ENCODE measurements at places on chromosomes 4 and X.

- no peak for DNase-seq
Measured at GRCh38 chrX:130741584-130741983, 161.4 kb downstream of the ENOX2 start.

DNA sequence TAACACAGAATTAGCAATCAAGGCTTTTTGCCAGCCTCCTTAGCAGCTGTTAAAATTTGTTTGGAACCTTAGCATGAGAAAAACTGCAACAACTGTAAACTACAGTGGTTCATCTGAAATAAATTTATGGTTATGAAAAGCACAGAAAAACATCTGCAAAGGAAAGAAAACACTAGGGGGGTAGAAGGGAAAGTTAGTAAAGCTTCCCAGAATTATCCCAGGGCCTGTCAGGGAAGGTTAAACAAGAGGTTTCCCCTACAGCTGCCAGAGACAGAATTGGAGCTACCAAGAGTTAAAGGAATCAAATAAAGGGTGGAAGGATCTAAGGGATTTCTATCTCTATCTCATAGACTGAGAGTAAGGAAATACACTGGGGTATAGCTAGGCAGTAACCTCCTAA, 234.7 kb upstream of the DIAPH2 start:
- DNase-seq, result no peak

DNA sequence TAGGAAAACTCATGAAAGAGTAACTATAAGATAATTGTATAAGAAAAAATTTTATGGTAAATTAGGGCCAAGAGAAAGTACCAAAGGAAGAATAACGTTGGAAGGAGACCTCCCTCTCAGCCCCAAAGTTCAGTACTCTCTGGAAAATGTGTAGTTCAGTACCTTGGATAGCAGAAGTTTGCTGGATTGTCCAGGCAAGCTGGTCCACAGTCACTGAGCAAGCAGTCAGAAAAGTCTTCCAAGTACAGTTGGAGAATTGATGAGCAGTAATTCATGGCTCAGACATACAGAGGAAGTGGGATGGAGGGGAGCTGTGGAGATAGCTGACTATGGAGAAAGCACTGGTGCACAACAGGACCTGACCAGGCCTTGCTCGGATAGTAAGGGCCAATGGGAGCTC, 598.2 kb upstream of the NDST4 start:
- no peak for DNase-seq

DNA sequence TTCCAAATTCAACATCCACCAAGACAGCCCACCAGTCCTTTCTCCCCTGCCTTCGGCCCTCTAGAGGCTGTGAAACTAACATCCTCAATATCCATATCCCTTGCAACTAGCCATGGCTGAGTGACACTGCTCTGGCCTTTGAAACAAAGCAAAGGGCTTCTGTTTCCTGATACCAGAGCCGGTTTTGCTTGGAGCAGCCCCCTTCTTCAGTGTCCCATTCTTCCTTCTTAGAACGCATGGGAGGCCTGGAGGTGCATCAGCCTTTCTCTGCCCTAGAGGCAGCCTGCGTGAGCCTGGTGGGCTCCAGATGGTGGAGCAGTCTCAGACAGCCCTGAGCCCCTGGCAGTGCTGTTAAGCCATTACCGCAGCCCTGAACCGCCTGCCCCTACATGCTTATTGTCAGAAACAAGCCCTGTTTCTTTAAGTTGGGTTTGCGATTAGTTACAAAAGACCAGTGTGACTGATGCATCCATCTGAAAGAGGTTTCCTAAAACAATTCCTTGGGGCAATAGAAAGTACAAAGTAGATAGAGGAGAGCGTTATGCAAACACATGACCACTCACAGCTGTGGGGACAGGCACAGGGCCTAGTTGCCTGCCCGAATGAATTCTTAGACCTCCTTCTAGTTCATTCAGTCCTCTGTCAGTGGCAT, 74.1 kb downstream of the EVC start:
- DNase-seq, result no peak

DNA sequence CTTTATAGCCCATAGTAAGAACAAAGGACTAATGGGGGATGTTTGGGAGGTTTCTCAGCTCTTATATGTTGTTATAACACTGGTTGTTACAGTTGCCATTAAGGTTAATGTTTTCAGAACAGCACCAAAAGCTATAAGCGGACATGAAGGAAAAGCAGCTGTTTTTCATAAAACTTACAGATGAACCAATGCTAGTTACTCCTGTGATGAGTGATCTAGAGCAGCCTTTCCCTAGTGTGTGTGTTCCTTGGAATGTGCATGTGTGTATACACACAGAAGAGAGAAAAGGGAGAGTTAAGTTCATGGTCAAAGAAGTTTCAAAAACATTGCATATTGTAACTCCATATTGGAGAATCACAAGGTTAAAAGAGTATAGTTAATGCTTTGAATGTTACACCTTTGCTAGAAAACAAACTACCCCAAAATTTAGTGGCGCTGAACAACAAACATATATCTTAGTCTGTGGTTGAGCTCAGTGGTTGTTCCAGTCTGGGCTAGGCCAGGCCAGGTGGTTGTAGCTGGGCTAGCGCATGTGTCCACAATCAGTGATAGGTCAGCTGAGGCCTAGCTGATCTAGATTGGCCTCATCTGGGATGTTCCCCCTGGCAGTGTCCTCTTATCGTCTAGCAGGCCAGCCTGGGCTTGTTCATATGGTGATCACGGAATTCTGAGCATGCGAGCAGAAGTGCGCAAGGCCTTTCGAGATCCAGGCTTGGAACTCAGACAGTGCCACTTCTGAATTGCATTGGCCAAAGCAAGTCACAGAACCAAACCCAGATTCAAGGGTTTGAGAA, 151.0 kb downstream of the NHS start:
- DNase-seq, result no peak

DNA sequence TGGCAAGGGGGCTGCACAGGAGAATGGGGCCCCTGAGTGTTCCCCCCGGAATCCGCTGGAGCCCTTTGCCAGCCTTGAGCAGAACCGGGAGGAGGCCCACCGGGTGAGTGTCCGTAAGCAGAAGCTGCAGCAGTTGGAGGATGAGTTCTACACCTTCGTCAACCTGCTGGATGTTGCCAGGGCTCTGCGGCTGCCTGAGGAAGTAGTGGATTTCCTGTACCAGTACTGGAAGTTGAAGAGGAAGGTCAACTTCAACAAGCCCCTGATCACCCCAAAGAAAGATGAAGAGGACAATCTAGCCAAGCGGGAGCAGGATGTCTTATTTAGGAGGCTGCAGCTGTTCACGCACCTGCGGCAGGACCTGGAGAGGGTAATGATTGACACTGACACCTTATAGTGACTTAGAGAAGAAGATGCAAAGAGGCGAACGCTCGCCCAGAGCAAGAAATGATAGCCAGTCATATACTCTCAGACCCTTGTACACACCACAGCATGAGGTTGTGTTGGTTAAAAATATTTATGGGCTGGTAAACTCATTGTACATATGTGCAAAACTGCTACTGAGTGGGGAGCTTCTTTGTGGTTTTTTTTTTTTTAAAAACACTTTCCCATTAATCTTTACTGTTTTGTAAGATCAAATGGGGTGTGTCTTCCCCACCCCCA, 52.5 kb downstream of the JADE1 start:
- DNase-seq, result no peak

DNA sequence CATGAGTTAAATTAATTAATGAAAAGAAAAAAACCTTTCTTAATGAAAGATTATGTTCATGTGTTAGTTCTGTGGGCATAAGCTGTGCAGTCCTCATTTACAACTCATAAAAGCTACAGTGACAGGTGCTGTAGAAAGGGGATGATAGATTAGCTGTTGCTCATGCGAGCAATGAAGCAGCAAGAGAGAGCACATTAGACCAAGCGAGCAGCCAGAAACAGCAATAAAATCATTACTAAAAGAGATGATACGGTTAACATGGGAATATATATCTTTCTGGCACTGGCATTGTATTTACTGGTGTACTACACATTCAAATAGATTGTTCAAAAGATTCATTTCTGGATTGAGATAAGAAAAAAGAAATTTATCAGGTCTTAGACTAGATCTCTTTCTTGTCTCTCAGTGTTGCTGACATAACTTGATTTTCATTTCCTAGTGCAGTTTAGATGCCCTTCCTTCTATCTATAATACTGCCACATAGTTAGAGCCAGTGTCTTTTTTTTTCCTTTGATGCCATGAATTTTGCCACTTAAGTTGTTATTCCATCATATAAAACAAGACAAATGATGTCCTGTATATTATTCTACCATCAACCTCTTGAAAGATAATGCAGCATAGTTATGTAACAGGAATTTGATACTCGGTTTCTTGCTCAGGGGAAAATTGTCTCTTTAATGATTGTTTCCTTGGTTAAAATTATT, 164.6 kb downstream of the BANK1 start:
- no peak for DNase-seq

GRCh38 chr4:137981277-137981676, 260.9 kb downstream of the SLC7A11 start:
- no peak for DNase-seq

- DNase-seq, result no peak
Measured at GRCh38 chr4:183455431-183456195, 11.2 kb downstream of the CDKN2AIP start.

GRCh38 chrX:149908308-149908707, 21.1 kb upstream of the HSFX4 start:
- DNase-seq, result no peak

- no peak for DNase-seq
Measured at GRCh38 chr4:100651499-100652175, 133.8 kb upstream of the EMCN start.

DNA sequence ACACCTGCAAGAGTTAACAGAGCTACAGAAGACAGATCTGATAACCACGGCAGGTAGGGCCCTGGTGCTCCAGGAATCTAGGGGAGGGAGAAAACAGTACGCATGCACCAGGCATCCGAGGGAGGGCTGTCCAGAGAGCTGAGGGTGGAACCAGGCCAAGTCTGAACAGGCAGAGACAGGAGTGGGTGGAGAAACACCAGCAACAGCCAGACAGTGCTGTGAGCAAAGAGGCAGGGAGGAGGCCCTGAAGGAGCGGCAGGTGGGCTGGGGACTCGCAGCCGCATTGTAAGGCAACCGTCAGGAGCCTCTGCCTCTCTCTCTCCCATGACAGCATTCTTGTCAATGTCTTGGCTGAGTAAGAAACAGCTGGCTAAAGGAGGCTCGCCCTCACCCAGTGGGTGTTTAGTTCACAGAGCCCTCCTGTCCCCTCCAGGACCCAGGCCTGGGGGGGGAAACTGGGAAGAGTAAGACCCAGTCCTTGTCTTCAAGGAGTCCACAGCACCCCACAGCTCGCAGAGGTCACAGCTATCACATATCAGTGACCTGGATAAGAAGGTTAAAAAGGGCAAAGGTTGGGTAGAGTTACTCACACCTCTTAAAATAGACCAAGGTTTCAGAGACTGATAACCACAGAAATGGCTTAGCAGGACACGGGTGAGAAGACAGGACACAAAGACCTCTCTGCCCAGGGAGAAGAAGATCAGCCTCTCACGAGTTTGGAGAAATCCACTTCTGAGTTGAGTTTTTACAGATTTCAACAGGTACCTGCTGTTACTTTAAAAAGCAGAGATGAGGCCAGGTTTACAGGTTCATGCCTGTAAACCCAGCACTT, 10.5 kb downstream of the ACSL1 start:
- peak; percentile 65 for DNase-seq

- DNase-seq, result no peak
Measured at GRCh38 chr4:99722006-99722405, 64.4 kb upstream of the C4orf54 start.

Data from posterior cingulate gyrus (tissue), 11 donors.